ENCODE measurements at places on chromosomes 12 and 14.

- no peak for DNase-seq
Observed at GRCh38 chr12:126171937-126172559, 1106.8 kb downstream of the AACS start.

GRCh38 chr12:43816168-43816567 is 10.1 kb upstream of the TWF1 start:
- DNase-seq: no peak

DNA sequence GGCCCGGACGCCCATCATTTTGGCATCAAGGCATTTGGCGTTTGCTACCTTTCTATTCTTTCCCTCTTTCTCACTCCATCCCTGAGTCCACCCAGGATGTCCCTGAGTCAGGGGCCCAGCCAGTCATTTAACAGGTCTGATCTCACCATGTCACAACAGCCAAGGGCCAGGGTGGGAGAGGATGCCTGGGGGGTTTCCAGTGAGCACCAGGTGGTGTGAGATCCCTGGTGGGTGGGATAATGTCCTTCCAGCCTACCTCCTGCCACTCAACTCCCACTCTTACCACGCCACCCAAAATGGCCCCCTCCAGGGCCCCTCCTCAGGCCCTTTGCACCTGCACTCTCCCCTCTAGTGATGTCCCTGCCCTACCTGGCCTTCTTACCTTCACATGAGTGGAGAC is 310.8 kb downstream of the BCL11B start:
- no peak for DNase-seq

DNA sequence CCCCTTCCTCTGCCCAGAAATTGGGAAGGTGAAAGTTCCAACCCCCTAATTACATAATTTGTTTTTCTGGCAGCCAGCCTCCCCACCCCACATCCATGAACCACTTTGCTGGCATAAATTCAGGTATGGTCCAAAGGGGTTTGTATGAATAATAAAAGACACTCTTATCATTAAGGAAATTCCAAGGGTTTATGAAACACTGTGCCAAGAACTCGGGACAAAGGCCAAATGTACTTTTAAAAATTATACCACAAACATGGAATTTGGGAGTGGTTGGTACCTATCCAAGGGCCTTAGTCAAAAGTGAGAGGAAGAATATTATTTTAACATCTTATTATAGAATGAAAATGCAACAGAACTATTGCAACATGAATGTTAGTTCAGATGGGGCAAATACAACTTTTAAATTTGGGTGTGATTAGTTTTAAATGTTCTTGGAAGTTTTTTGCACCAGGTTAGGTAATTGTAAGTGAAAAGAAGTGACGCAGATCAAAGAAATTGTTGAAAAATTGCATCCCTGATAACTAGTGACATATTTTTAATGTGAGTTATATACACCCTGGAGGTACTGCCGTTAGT is 217.8 kb downstream of the TMEM117 start:
- DNase-seq: peak; percentile 1

DNA sequence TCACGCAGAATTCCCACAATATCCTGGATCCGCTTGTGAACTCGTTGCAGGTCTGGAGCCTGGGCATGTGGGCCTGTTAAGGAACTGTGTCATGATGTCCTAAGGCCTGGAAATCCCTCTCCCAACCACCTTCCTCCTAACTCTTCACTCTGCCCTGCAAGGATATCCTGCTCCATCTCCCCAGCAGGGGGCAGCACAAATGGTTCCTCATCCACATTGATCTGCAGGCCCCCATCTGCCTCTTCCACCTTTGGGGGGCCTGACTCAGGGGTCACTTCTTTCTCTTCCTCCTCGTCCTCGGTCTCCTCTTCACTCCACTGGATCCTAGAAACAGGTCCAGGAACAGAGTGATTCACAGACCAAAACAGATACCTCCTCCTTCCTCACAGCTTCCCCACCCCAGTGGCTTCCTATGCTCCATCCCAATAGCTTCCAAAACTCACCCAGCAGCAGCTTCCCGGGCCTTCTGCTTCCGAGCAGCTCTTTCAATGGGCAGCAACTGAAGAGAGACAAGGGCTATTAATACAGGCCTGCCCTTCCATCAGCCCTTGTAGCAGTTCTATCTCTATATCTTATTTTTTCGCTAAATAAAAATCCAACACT is 4.5 kb downstream of the NOP2 start:
- DNase-seq: peak; percentile 61

GRCh38 chr12:18387706-18388105 is 126.4 kb downstream of the PIK3C2G start:
- peak; percentile 55 for DNase-seq

DNA sequence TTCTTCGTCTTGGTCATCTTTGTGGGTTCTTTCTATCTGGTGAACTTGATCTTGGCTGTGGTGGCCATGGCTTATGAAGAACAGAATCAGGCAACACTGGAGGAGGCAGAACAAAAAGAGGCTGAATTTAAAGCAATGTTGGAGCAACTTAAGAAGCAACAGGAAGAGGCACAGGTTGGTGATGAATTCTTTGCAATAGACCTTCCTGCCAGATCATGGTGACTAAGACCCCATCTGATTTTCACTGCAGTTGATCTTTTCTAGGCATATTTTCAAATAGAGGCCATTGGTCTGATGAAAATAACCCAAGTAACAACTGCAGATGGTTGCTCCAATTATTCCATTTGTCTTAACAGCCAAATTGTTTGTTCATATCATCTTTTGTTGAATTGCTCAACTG is 114.4 kb downstream of the SCN8A start:
- DNase-seq: no peak

Measured in choroid plexus epithelial cell (primary cell).